ENCODE measurements at places on chromosomes 1 and 21.

GRCh38 chr1:167641786-167642500, 11.9 kb downstream of the RCSD1 start:
- DNase-seq: no peak

DNA sequence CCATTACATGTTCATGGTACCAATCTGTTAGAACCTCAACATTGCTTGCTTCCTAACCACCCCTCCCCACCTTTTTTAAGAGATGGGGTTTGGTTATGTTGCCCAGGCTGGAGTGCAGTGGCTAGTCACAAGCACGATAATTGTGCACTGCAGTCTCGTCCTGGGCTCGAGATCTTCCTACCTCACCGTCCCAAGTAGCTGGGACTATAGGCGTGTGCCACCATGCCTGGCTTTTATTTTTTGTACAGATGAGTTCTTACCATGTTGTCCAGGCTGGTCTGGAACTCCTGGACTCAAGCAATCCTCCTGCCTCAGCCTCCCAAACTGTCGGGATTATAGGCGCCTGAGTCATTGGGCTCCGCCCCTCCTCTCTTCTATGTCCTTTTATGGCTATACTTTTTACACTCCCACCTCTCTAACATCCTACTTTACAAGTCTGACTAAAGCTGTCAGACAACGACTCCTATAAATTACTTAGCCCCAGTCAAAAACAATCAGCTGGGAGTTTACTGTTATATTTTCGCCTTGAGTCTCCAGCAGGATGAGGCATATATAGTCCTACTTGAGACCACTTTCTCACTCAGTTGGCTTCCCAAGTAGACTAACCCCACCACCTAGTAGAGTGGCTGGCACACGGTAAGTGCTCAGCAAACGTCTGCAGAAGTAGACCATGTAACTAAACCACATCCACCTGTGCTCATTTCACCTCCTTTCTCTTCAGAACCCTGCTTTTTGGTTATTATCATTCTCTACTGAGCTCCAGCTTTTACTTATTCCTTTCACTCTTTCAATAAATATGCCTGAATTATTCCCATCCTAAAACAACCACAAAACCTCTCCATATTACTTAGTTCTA, 13.8 kb downstream of the ENSA start:
- DNase-seq: no peak

DNA sequence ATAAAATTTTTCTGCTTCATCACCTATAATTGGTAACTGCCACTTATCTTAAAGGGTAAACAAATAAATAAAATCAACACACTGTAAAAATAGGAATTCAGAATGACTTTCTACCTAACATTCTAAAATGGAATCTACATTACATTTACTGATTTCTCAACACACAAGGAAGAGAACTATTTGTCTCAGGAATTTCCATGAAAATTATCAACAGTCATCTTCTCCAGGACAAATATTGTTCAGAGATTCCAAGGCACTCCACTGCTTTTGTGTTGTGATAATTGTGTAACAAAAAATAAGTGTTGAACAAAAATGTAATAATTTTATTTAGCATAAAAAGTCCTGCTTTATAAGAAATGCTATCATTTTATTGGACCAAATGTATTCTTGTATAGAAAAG, 7.3 kb downstream of the ODF2L start:
- DNase-seq: no peak

- DNase-seq: no peak
These were observed 13.9 kb downstream of the C1orf174 start for GRCh38 chr1:3886106-3886670.

GRCh38 chr1:113012149-113012548, 56.2 kb upstream of the SLC16A1 start:
- no peak for DNase-seq

GRCh38 chr1:61612602-61613001, 112.3 kb downstream of the TM2D1 start:
- DNase-seq: no peak

- no peak for DNase-seq
These were observed 80.3 kb upstream of the CYYR1 start for GRCh38 chr21:26653430-26653829.

- DNase-seq: no peak
These were observed 126.9 kb upstream of the LMO4 start for GRCh38 chr1:87201768-87202167.

- DNase-seq: peak; percentile 48
These were observed 103.8 kb downstream of the SLC45A1 start for GRCh38 chr1:8421721-8422120.

- no peak for DNase-seq
These were observed 33.5 kb downstream of the SYF2 start for GRCh38 chr1:25198663-25199252.

GRCh38 chr21:43741423-43742096, 22.6 kb downstream of the PDXK start:
- DNase-seq: peak; percentile 63

GRCh38 chr1:28249013-28249865, 10.1 kb upstream of the SESN2 start:
- peak; percentile 86 for DNase-seq

GRCh38 chr1:44820328-44821239, 12.3 kb downstream of the BTBD19 start:
- no peak for DNase-seq
